ENCODE measurements at places on chromosomes 16 and 17. TPM values are rescaled to one million over a fixed set of nuclear protein-coding genes. Genes with fewer than 3 reads are reported as not detected.

- H3K4me1 ChIP-seq = no peaks in the 10 kb centered on the region
- DNase-seq = no peak
- no peaks in the 10 kb centered on the region for H3K27me3 ChIP-seq
- H3K4me3 ChIP-seq = no peak overlapping the region
- peaks cover 15% of the 10 kb centered on the region for H3K36me3 ChIP-seq
- H3K27ac ChIP-seq = no peak overlapping the region
Observed at GRCh38 chr16:21986692-21987246, 14.1 kb downstream of the PDZD9 start.

GRCh38 chr17:76485569-76485968 lies 15.7 kb downstream of the RHBDF2 start:
- peaks cover 1% of the 10 kb centered on the region for H3K36me3 ChIP-seq
- no peaks in the 10 kb centered on the region for H3K27me3 ChIP-seq
- H3K4me1 ChIP-seq = no peaks in the 10 kb centered on the region
- no peak overlapping the region for H3K4me3 ChIP-seq
- H3K27ac ChIP-seq = no peak overlapping the region

GRCh38 chr17:47276868-47277267 lies 23.2 kb downstream of the ITGB3 start:
- peaks cover 21% of the 10 kb centered on the region for H3K4me1 ChIP-seq
- no peak overlapping the region for H3K27ac ChIP-seq
- 0 out of 2 replicates have a peak, but pooled peaks cover 2% of the 10 kb centered on the region for H3K27me3 ChIP-seq
- peak; percentile 77 for DNase-seq

DNA sequence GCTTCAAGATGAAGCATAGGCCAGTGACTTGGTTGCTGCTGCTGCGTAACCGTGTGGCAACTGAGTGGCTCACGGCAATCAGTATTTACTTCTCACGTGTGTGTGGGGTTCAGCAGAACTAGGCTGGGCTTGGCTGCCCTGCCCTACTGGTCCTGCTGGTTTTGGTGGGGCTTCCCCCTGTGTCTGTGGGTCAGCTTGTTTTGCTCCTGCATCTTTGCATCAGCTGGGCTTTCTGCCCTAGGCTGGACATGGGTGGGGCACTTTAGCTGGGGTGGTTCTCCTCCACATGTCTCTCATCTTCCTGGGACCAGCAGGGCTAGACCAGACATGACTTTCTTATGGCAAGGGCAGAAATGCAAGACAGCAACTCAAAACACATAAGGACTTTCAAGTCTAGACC lies 550.5 kb downstream of the MAF start:
- DNase-seq = no peak
- no peak overlapping the region for H3K27ac ChIP-seq
- H3K4me1 ChIP-seq = peaks cover 3% of the 10 kb centered on the region
- H3K36me3 ChIP-seq = peaks cover 5% of the 10 kb centered on the region
- no peaks in the 10 kb centered on the region for H3K27me3 ChIP-seq

DNA sequence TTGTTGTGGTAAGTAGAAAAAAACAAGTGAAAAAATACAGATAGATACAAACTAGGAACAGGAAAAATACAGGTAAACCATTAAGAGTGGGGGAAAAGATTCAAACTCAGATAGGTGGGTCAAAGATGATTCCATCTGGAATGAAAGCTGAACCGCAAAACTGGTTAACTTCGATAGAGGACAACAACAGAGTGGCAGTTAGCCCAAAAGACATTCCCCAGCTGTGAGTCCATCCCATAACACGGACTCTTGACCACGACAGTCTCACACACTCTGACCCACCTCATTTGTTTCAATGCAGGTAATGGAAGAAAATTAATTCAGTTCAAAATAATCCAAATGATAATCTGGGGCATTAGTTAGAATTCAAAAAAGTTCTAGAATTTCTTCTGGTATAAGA lies 13.5 kb downstream of the ELAC2 start:
- H3K4me3 ChIP-seq = no peak overlapping the region
- H3K27me3 ChIP-seq = no peaks in the 10 kb centered on the region
- H3K27ac ChIP-seq = no peak overlapping the region
- H3K4me1 ChIP-seq = no peaks in the 10 kb centered on the region

DNA sequence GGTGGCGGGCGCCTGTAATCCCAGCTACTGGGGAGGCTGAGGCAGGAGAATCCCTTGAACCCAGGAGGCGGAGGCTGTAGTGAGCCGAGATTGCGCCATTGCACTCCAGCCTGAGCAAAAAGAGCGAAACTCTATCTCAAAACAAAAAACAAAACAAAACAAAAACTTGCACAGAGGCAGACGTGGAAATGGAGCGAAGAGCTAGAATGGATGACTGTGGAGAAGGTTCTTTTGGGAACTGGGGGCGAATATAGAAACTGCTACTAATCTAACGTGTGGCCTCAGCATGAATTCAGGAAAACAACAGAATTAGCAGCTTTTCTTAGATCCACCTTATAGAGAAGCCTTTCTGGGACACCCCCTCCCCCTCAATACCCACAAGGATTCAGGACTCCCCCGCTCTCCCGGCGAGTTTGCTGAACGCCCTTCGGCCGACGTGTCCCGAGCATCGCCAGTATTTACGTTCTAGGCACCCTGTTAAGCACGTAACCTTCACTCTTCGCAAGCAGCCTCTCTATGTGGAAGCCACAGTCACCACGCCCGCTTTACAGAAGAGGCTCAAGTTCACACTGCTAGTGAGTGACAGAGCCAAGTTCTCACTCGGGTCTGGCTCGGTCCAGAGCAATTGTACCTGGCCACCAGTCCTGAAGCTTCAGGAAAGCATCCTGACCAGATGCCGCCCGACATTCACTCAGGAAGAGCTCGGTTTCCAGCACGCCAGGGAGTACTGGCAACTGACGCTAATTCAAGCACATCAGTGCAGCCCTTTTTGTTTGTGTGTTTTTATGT lies 13.3 kb upstream of the ABR start:
- no peaks in the 10 kb centered on the region for H3K36me3 ChIP-seq
- H3K27me3 ChIP-seq = no peaks in the 10 kb centered on the region
- no peak overlapping the region for H3K27ac ChIP-seq
- H3K4me3 ChIP-seq = no peak overlapping the region
- H3K4me1 ChIP-seq = no peaks in the 10 kb centered on the region

- no peak for DNase-seq
- no peaks in the 10 kb centered on the region for H3K4me1 ChIP-seq
- no peaks in the 10 kb centered on the region for H3K36me3 ChIP-seq
- H3K27me3 ChIP-seq = no peaks in the 10 kb centered on the region
- H3K27ac ChIP-seq = no peak overlapping the region
- no peak overlapping the region for H3K4me3 ChIP-seq
Observed at GRCh38 chr17:14201988-14202380, 34.7 kb downstream of the CDRT15 start.

GRCh38 chr17:62906881-62907280 lies 59.2 kb upstream of the TANC2 start:
- H3K4me3 ChIP-seq = no peak overlapping the region
- DNase-seq = no peak
- no peaks in the 10 kb centered on the region for H3K36me3 ChIP-seq
- H3K27me3 ChIP-seq = no peaks in the 10 kb centered on the region
- no peaks in the 10 kb centered on the region for H3K4me1 ChIP-seq

The CACNG4 gene
- total RNA-seq = 6.0 TPM

The FNDC8 gene
- total RNA-seq = not detected

The RAB37 gene
- 2.5 TPM for total RNA-seq

Data from H9 (cell line).